Endothelial cell (in vitro differentiated cells): ENCODE measurements at places on chromosomes 2 and 18.

GRCh38 chr2:235098269-235098668 lies 146.5 kb downstream of the SH3BP4 start:
- DNase-seq: no peak

- DNase-seq: no peak
Measured at GRCh38 chr2:159557437-159558034, 58.8 kb downstream of the BAZ2B start.

DNA sequence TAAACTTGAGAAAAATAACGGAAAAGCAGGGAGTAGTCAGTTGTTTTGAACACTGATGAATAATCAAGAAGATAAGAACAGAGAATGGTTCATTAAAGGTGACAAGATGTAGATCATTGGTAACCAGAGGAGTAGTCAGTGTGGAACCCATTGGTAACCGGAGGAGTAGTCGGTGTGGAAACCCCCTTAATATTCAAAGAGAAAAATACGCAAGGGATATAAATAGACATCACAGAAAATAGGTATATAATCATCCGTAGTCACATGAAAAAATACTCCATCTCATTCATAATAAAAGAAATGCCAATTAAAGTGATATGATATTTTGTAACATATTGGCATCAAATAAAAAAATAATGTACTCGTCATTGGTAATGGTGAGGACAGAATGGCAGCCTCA lies 70.6 kb upstream of the EPAS1 start:
- DNase-seq: no peak

DNA sequence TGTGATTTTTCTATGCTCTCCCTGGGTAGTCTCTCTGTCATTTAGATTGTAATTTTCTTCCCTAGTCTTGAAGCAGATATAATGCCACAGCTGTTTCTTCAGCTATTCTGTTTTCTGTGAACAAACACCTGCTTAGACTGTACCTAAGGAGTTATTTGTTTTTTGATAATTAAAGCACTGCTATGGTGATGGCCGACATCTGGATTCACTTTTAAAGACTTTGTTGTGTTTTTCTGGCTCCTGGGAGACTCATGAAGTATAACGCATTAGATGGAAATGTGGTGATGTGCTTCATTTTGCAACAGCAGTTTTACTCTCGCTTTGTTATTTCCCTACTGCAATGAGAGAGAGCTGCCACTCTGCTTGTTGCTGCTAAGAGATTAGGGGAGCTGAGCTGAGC lies 15.7 kb upstream of the C2orf69 start:
- no peak for DNase-seq

DNA sequence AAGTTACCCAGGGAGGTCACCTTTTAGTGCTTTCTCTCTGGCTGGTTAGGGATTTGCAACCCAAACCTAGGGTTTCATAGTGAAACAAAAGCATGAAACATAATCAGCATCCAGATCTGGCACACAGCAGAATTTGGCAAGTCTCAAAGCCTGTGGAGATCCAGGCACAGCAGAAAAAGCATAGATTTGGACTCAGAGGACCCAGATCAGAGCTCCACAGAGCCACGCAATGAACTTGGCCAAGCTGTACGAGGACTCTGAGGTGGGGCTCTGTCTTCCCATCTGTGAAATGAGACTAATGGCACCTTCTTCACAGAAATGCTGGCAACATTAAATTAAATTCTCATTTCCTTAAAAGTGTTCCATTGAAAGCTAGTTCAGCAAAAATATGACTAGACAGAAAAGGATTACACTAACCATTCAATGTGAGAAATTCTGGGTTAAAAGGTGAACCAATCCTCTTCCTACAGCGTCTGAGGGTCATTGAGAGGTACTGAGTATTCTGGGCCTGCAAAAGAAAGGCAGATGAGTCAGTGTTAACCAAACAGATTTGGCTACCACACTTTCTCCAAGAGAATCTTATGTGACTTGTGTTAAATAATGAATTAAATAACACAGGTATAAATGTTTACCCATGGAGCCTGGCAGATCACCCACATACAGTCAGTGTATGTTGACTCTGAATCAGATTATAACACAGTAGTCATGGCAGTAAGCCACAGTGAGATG lies 266.3 kb downstream of the MREG start:
- DNase-seq: no peak

DNA sequence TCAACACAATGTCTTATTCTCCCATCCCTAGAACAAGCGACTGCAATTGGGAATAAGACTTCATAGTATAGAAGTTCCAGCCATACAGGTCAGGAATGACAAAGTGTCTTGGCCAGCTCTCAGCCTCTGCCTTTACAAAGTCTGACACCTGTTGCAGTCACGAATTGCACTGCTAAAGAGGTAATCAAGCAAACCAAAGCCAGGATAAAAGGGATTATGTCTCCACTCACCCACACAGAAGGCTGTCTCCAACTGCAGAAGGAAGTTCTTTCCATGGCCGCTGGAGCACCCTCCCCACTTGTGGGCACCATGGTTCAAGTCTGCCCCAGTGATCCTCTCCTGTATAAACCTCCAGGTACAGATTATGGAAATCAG lies 114.8 kb upstream of the PKDCC start:
- no peak for DNase-seq

- DNase-seq: no peak
Measured at GRCh38 chr2:54275541-54275940, 19.5 kb upstream of the TSPYL6 start.

DNA sequence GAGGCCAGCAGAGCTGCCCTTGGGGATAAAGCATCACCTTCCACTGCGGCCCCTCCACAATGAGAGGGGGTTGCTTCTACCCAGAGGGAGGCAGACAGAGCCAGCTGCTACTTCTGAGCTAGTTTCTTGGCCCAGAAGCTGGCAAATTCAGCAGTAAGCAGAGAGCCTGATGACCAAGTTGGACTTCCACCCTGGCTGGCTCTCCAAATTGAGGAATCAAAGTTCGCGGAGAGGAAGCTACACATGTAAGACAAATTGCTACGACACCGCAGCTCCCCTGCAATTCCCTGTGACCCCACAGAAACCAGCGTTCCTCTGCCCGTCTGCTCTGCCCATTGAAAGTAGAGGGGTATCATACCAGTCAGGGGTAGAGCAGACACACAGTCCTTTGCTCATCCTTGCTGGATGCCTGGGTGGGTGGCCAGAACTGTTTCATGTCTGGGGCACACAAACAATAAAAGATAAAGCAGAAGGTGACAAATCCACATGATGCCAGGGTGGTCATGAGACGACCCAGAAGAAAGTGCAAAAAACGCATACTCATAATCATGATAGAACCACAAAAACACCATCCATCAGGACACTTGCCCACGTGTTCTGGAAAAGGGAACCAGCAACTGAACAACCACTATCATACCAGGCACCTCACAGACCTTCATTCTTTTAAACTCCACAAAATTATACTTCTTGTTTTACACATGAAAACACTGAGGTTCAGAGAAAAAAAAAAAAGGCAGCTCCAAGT lies 5.4 kb downstream of the TFCP2L1 start:
- DNase-seq: no peak

- no peak for DNase-seq
Measured at GRCh38 chr2:224579411-224579810, 5.8 kb downstream of the CUL3 start.

DNA sequence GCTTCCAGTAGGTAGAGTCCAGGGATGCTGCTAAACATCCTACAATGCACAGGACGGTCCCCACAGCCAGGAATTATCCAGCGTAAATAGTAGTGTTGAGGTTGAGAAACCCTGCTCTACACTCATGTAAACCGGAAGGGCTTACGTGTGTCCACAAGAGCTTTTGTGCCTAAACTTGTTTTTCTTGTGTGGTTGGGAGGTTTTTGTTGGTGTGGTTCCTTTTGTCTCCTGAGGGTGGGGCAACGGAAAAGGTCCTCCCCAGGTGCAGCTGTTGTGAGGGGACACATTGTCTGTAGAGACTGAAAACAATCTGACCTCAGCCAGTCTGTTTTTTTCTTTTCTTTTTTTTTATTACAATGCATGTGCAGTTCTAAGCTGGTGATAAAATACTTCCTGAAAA lies 72.7 kb upstream of the MGAT5 start:
- no peak for DNase-seq

- no peak for DNase-seq
Measured at GRCh38 chr2:9797681-9798556, 45.4 kb upstream of the TAF1B start.

- DNase-seq: no peak
Measured at GRCh38 chr2:64325852-64326577, 127.9 kb upstream of the LGALSL start.

DNA sequence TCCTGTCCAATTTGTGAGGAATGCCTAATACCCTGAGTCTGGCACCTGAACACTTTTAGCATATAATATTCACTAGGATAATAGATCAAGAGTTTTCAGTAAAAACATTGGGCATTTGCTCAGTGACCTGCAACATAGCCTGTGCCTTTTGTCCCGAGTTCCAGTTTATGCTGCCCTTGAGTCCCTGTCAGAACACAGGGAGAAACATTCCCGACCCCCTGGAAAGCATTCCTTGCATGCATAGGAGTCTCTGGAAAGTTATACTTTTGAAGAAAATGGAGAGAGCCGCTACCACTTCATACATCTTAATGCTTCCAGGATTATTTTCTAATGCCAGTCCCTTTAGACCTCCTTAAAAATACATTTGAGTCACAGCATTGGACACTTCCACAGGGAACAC lies 107.3 kb downstream of the PLCL1 start:
- DNase-seq: no peak

DNA sequence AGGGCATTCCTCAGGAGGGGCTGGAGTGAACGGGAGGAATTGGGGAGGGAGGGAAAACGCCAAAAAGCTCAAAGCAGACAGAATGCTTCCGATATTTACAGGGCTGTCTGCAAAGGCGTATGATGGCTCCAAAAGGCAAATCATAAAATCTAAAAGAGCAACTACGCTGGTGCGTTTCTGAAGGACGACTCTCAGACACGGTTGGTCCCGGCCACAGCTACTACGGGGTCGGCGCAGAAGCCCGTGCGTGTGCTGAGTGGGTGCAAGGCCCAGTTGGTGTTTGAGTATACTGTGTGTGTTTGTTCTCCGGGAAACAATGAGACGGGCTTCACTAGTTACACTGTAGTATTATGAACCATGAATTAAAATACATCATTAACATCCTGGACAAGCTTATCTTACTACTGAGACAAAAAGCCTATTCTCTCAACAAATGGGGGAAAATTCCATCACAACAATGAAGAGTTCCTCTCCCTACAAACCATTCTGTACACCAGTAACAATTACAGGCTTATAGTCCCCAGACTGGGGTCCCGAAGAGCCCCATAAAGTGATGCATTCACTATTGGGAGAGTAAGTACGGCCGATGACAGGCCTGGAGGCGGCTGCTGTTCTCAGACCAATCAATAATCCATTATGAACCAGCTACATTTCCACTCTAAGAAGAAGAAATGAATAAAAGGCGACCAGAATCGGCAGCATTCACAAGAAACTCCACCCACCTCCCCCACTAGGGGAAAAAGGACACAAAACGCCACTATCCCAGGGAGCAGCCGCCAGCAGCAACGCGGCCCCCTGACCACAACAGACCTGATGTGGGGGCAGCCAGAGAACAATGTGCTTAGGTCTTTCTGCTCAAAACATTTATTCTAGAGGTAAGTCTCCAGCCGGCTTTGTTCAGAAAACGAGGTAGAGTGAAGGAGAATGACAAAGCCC lies 43.4 kb downstream of the ZNF516 start:
- peak; percentile 40 for DNase-seq

- no peak for DNase-seq
Measured at GRCh38 chr18:56289381-56289780, 349.0 kb downstream of the TXNL1 start.

GRCh38 chr18:56197241-56197859 lies 441.0 kb downstream of the TXNL1 start:
- no peak for DNase-seq

- DNase-seq: no peak
Measured at GRCh38 chr2:60957643-60958042, 59.9 kb upstream of the PEX13 start.

DNA sequence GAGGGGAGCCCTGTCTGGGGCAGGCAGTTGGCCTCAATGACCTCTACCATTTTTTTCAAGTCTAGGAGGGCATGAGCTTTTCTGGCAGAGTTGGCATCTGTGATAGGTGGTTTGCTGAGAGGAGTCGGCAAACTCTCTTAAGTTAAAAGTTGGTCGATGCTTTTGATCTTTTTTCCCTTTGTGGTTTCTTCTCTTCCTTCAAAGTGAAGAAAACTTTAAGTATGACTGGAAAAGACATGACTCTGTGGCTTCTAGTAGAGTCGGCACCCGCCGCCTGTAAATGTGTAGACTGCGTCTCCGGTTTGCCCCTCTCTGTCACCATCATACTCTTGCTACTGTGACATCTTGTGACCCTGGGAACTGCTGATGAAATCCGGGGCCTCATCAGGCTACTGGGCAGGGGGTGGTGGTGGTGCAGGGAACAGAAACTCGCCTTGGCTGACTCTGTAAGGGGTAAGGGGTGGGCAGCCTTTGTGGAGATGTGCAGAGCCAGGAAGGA lies 21.1 kb downstream of the INPP5D start:
- DNase-seq: no peak

DNA sequence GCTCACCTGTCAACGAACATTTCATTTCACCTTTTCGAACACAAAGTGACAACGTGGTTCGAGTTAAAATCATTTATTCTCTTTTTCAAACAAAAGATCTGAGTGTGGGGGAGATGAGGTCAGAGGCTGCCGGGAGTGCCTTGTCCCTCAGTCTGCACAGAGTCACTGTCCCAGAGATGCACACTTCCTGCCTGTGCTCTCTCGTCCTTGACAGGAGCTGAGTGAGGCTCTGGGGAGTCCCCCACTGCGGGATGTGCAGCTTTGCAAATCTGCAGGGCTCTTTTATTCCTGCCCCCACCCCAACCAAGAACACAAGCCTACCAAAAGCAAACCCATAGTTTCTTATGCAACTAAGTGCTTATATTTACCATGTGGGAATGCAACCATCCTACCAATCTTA lies 497.8 kb downstream of the EIPR1 start:
- DNase-seq: no peak

- no peak for DNase-seq
Measured at GRCh38 chr2:217279140-217279539, 419.3 kb upstream of the TNP1 start.

DNA sequence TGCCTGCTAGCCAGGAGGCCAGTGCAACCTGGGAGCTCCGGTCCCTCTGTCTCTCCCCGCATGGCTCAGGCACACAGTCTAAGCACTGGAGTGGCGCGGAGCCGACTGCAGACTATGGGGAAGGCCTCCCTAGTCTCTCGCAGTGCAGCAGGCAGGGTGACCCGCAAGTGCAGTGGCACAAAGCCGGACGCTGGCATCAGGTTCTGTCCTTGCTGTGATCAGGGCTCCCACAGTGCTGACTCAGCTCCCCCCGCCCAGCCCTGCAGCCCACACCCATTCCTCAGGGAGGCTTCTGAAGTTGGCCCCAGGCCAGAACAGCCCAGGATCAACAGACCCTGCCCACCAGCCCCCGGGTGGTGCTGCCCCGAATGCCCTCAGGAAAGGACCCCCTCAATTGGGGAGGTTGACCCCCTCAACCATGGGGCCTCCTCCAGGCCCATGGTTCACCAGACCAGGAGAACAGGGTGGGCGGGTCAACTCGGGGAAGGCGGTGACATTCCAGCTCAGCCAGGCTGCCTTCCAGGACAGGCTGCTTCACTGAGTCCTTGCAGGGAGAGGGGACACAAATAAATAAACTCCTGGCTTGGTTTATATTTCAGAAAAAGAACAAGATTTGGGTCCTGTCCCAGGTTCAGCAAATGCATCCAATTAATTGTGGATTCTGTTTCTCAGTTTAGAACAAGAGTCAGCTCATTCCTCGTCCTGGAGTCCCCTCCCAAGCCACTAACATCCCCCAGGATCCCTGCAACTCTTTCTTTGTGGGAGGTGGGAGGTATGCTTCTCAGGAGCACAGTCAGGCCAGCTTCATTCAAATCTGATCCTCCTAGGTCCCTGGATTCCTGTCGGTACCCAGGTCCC lies 12.2 kb downstream of the BIN1 start:
- no peak for DNase-seq

- DNase-seq: no peak
Measured at GRCh38 chr18:46899274-46899948, 17.9 kb downstream of the PIAS2 start.
